Regular cardiac myocyte (primary cell): ENCODE measurements at places on chromosomes 7 and 10. TPM values are rescaled to one million over a fixed set of nuclear protein-coding genes. Genes with fewer than 3 reads are reported as not detected.

The ITIH5 gene
- total RNA-seq, result 0.19 and 1.4 TPM in 2 replicates

The PRRT4 gene
- total RNA-seq, result under 0.01 TPM in 1 of 2 replicates, not detected in the other

The SUN1 gene
- total RNA-seq, result 96.2 and 116 TPM in 2 replicates

The FAS gene
- 79.2 and 106 TPM in 2 replicates for total RNA-seq

The CALHM3 gene
- not detected in 2 replicates for total RNA-seq

The SYPL1 gene
- 44.7 and 56.7 TPM in 2 replicates for total RNA-seq

The RFC2 gene
- total RNA-seq, result 10.1 and 45.2 TPM in 2 replicates

The TMEM229A gene
- not detected in 2 replicates for total RNA-seq

The CPVL gene
- 0.58 TPM in 1 of 2 replicates, not detected in the other for total RNA-seq

The SORCS1 gene
- not detected in 2 replicates for total RNA-seq

The ZNF365 gene
- 3.3 and 6.2 TPM in 2 replicates for total RNA-seq

The PBLD gene
- total RNA-seq, result 6.1 and 7.3 TPM in 2 replicates

The RSPH10B2 gene
- total RNA-seq, result 0.85 TPM in 1 of 2 replicates, not detected in the other

The VIPR2 gene
- total RNA-seq, result 0.28 TPM in 1 of 2 replicates, not detected in the other

The ZP3 gene
- 1.2 and 5.9 TPM in 2 replicates for total RNA-seq

The POLR2J2 gene
- total RNA-seq, result 0.85 and 1.7 TPM in 2 replicates

The ASB10 gene
- not detected in 2 replicates for total RNA-seq

The ACTA2 gene
- total RNA-seq, result 166 and 961 TPM in 2 replicates

The NUTM2E gene
- under 0.01 TPM in 1 of 2 replicates, not detected in the other for total RNA-seq

The TNKS2 gene
- total RNA-seq, result 52.0 and 56.1 TPM in 2 replicates

The NPC1L1 gene
- total RNA-seq, result under 0.01 TPM in 2 replicates

The PCBD1 gene
- 23.4 and 30.4 TPM in 2 replicates for total RNA-seq
